ENCODE measurements at places on chromosomes 11 and 22.

DNA sequence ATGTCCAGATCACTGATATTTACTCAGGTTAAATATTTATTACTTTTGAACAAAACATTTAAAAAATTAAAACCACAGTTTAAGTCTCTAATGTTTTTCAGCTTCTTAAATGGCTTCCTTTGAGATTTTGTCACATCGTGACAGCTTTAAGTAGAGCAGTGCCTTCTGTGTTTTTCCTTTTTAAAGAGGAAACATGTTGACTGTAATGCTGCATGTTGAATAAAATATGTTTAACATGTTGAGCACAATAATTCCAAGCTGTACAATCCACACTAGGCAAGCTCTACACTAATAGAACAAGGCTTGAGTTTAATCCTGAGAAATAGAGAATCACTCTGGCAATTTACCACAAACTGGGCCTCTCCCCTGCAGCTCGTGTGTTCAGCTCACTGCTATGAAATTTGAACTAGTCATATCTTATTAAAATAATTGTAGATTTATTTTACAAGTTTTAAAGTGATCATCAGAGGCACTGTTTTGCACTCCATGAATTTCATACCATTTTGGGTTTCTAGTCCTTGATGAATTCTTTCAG, 368.3 kb downstream of the SOX6 start:
- no peak for DNase-seq

GRCh38 chr11:128455766-128456165, 131.6 kb downstream of the ETS1 start:
- no peak for DNase-seq

GRCh38 chr11:105720096-105720495, 110.2 kb downstream of the GRIA4 start:
- no peak for DNase-seq

GRCh38 chr11:134939031-134939430, 527.0 kb upstream of the B3GAT1 start:
- DNase-seq, result no peak

- DNase-seq, result no peak
Measured at GRCh38 chr22:48356731-48357130, 1470.9 kb downstream of the BRD1 start.

- DNase-seq, result no peak
Measured at GRCh38 chr11:117733316-117733715, 63.7 kb downstream of the DSCAML1 start.

DNA sequence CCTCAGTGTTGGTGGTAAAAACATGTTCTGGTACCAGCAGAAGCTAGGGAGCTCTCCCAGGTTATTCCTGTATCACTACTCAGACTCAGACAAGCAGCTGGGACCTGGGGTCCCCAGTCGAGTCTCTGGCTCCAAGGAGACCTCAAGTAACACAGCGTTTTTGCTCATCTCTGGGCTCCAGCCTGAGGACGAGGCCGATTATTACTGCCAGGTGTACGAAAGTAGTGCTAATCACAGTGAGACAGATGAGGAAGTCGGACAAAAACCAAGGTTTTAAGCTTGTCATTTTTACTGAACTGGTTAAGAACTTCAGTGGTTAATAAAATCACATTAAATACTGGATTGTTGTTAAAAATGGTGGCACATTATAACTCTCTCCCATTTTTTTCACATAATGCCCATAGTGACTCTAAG, 42.6 kb upstream of the VPREB1 start:
- no peak for DNase-seq

- no peak for DNase-seq
Measured at GRCh38 chr22:19122752-19123492, 710 bp upstream of the DGCR2 start.

DNA sequence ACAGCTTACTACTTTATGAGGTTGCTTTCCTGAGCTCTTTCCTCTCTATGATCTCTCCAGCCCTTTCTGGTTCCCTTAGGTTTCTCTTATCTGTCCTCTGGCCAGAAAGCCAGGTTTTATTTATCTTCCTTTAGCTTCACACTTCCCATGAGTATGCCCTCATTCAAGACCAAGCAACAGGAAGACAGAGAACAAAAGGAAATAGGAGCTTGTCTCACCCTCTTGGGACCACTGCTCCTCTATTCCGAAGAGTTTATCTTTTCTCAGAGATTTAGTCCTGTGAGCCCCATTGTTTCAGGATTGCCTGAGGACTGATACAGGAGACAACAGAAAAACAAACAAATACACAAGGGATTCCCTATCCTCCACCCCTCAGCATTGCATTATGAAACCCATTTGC, 62.4 kb upstream of the CCDC179 start:
- no peak for DNase-seq

- no peak for DNase-seq
Measured at GRCh38 chr11:33185756-33186155, 24.5 kb upstream of the CSTF3 start.

DNA sequence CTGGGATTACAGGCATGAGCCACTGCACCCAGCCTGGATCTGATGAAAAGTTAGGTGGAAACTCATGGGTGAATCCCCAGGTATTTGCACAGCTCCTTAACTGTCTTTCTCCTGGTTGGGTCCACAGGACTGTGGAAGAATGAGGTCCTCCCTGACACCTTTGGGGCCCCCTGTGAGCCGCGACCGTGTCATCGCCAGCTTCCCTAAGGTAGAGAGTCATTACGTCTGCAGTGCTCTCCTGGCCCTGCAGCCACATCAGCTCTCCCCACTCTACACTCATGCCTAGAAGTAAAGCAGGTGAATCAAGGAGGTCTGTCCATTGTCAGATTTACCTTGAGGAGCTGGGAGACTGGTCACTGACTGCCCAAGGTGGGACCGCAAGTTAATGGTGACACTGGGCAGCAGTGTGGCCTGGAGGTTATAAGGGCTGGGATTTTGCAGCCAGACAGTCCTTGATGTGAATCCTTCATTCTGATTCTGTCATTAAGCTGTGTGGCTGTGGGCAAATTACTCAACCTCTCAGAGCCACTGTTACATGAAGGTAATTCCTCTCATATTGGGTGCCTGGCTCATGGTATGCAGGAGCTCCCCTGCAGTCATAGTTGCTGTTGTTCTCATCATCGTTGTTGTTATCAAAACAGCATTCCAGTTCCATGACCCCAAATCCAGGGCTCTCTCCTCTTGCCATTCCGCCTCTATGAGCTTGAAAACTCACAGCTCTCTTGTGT, 1.4 kb downstream of the RAB36 start:
- no peak for DNase-seq

GRCh38 chr11:116773203-116774097, 663 bp upstream of the BUD13 start:
- DNase-seq, result no peak

DNA sequence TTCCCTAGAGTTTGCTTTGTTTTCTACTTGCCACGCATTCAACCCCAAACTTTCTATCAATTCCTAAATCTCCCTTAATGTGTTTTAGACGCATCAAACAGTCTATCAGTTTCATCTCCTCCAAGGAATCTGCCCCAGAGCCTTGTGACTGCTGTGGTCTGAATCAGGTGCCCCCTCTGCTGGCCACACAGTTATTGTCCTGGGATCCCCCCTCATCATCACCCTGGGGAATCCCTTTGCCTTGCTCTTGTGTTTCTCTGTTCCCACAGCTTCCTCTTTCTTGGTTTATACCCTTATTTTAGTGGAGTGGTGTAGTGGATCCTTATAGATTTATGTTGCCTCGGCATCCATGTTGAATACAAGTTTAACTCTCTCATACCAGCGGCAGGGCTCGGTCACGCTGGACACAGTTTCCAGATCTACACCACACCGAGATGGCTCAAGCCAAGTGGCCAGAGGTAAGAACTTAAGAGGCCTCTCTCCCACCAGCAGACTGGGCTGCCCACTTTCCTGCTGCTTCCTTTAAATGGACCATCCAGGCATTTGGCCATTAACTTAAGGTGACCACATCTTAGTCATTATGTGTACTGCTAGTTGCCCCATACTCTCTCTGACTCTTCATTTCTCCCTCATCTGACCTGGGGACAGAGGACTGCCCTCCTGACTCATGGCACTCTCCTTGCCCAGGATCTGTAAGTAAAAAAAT, 8.2 kb downstream of the UPB1 start:
- DNase-seq, result peak; percentile 68

DNA sequence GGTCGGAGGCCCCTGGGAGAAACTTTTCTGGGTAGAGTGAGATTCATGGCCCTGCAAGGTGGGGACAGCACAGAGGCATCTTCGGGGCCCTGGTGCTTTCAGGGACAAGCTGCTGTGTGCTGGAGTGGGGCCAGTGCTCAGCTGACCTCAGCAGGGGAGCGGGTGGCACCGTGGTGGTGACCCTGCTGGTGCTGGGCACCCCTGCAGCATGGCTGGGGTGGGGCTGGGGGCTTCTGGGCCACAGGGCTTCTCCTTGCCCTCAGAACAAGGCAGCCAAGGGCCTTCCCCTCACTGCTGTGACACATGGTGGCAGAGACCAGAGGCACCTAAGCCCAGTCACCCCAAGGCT, 24.9 kb upstream of the GNB1L start:
- DNase-seq, result no peak

- DNase-seq, result no peak
Measured at GRCh38 chr22:50705219-50705691, 32.6 kb downstream of the SHANK3 start.
